Glutamatergic neuron (in vitro differentiated cells): ENCODE measurements at places on chromosomes 7 and 10. TPM values are rescaled to one million over a fixed set of nuclear protein-coding genes. Genes with fewer than 3 reads are reported as not detected.

SLIT1 gene
- total RNA-seq = 11.3 TPM

ENKUR gene
- total RNA-seq = not detected

CDC14C gene
- not detected for total RNA-seq

GRCh38 chr7:28199021-28199510 lies 18.5 kb upstream of the JAZF1 start:
- H3K4me3 ChIP-seq = no peak overlapping the region
- DNase-seq = no peak
- no peak overlapping the region for H3K27ac ChIP-seq
- H3K4me1 ChIP-seq = no peaks in the 10 kb centered on the region
- H3K36me3 ChIP-seq = peaks cover 5% of the 10 kb centered on the region

GRCh38 chr10:61170594-61170993 lies 226.6 kb upstream of the RHOBTB1 start:
- H3K4me3 ChIP-seq = no peak overlapping the region
- H3K27me3 ChIP-seq = no peaks in the 10 kb centered on the region
- H3K27ac ChIP-seq = no peak overlapping the region
- no peak for DNase-seq
- no peaks in the 10 kb centered on the region for H3K36me3 ChIP-seq

GRCh38 chr7:2955269-2955668 lies 88.4 kb downstream of the CARD11 start:
- no peak overlapping the region for H3K4me3 ChIP-seq
- H3K4me1 ChIP-seq = peaks cover 2% of the 10 kb centered on the region
- no peaks in the 10 kb centered on the region for H3K27me3 ChIP-seq
- H3K36me3 ChIP-seq = peaks cover 5% of the 10 kb centered on the region
- no peak overlapping the region for H3K27ac ChIP-seq

- H3K4me3 ChIP-seq = peak within 1 kb of the TSS; percentile 95
- H3K27ac ChIP-seq = peak within 1 kb of the TSS; percentile 97
- H3K27me3 ChIP-seq = peaks cover 11% of the 10 kb centered on the region
- DNase-seq = peak; percentile 69
- H3K36me3 ChIP-seq = no peaks in the 10 kb centered on the region
Observed at GRCh38 chr10:115093286-115093775, at the start of gene ATRNL1. ATRNL1 (plus strand) TSS chr10:115093365; CDS start chr10:115093751, 386 bp downstream.

DNA sequence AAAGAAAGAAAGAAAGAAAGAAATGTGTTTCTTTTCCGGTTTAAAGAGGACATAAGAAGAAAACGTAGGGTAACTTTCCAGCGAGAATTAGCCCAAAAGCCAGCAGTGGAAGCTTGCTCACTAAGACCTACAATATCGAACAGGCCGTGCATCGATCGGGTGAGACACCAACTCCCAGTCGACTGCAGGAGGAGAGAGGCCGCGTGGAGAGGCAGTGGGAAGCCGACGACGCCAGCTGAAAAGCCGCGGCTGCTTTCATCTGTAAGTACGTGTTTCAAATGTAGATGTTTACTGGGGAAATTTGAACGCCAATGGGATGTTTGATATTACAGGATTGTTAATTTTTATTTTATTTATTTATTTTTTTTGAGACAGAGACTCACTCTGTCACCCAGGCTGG lies 28.6 kb upstream of the GIMAP8 start:
- peaks cover 9% of the 10 kb centered on the region for H3K4me1 ChIP-seq
- no peak overlapping the region for H3K4me3 ChIP-seq
- no peaks in the 10 kb centered on the region for H3K36me3 ChIP-seq
- H3K27ac ChIP-seq = no peak overlapping the region

- no peak overlapping the region for H3K4me3 ChIP-seq
- no peak for DNase-seq
- H3K4me1 ChIP-seq = peaks cover 11% of the 10 kb centered on the region
Observed at GRCh38 chr10:86644152-86644793, 10.1 kb upstream of the OPN4 start.

DNA sequence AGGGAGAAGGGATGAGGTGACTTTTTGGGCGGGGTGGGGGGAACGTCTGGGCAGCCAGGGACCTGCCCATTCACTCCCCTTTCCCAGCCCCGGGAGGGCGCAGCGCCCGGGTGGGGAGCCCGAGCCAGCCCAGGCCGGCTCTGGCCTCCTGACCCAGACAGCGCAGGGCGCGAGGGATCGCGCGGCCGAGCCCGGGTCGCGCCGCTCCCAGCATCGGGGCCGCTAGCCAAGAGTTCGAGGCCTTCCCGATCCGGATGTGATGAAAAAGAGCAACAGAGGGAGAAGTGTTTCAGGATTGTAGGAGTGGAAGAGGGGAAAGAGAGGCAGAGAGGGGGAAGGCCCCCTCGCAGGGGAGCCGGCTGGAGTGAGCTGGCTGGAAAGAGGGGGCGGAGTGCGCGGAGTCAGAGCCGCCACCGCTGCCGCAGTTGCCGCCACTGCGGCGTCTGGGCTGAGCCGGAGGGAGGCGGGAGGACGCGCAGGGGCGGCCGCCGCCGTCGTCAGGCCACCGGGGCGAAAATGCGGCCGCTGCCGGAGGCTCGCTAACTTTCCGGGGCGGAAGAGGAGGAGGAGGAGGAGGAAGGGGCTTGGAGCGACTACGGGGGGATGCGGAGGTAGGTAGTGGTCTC lies at the start of gene MDFIC:
TSS of gene MDFIC (plus strand) at position 69 of the 626 bp plus-strand sequence. CDS start 940 bp downstream, outside the sequence.
- H3K4me3 ChIP-seq = peak within 1 kb of the TSS; percentile 91
- no peaks in the 10 kb centered on the region for H3K36me3 ChIP-seq
- H3K27ac ChIP-seq = peak within 1 kb of the TSS; percentile 74
- DNase-seq = peak; percentile 56

GRCh38 chr10:69636626-69637605 lies 6.9 kb downstream of the FAM241B start:
- H3K36me3 ChIP-seq = no peaks in the 10 kb centered on the region
- peaks cover 2% of the 10 kb centered on the region for H3K4me1 ChIP-seq
- DNase-seq = no peak
- H3K27ac ChIP-seq = no peak overlapping the region
- H3K27me3 ChIP-seq = peaks cover 3% of the 10 kb centered on the region
- H3K4me3 ChIP-seq = no peak overlapping the region

GRCh38 chr7:33399528-33400213 lies 270.3 kb downstream of the BBS9 start:
- H3K27me3 ChIP-seq = peaks cover 1% of the 10 kb centered on the region
- no peak overlapping the region for H3K27ac ChIP-seq
- DNase-seq = no peak
- no peak overlapping the region for H3K4me3 ChIP-seq

DNA sequence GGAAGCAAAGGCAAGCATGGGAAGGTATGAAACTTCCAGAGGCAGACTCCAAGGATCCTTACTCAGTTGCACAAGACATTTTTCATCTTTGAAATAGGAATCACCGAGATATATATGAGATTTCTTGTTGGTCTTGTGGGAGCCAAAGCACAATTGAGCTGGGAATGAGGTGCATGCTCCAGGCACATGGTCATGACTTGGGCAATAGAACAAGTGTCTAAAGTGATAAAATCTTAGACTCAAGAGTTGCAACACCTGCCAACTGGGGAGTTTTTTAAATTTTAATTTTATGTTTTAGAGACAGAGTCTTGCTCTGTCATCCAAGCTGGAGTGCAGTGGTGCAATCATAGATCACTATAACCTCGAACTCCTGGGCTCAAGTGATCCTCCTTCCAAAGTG lies 169.5 kb upstream of the ADCY1 start:
- H3K27me3 ChIP-seq = peaks cover 4% of the 10 kb centered on the region

GRCh38 chr7:22854158-22855048 lies 31.8 kb upstream of the TOMM7 start:
- H3K36me3 ChIP-seq = no peaks in the 10 kb centered on the region
- H3K27ac ChIP-seq = peak overlapping the region; percentile 67
- H3K27me3 ChIP-seq = peaks cover 7% of the 10 kb centered on the region
- H3K4me3 ChIP-seq = peak overlapping the region; percentile 86
- peaks cover 21% of the 10 kb centered on the region for H3K4me1 ChIP-seq

- no peak overlapping the region for H3K4me3 ChIP-seq
- no peaks in the 10 kb centered on the region for H3K36me3 ChIP-seq
- no peak overlapping the region for H3K27ac ChIP-seq
Observed at GRCh38 chr10:22677333-22677732, 37.0 kb downstream of the PIP4K2A start.

- no peak overlapping the region for H3K27ac ChIP-seq
- no peak for DNase-seq
- H3K4me3 ChIP-seq = no peak overlapping the region
- H3K36me3 ChIP-seq = no peaks in the 10 kb centered on the region
- no peaks in the 10 kb centered on the region for H3K27me3 ChIP-seq
- H3K4me1 ChIP-seq = no peaks in the 10 kb centered on the region
Observed at GRCh38 chr10:19412531-19412930, 363.9 kb downstream of the MALRD1 start.

DNA sequence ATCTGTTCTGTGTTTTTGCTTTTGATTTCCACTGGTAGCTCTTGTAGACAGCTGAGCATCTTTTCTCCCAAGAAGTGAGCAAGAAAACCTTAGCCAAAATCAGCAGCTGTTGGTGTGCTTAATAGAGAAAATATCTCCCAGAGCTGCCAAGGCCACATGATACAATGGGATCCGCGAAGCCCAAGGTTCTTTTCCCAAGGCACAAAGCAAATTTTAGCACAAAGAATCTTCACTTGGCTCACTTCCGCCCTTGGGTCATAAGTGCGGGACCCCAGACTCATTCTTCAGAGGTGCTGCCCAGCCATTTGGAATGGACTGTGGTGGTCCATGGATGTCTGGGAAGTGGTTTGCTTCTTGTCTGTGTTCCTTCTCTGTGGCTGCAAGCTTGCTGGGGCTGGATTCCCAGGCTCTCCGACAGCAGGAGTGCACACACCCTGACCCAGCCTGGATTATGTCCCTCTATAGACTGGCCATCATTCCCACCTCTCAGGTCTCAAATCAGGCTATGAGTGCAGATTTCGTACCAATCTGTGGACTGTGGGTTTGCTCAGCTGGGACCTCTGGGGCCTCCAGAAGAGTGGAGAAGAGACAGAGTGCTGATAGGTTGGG lies 93.0 kb upstream of the TMEM72 start:
- H3K4me1 ChIP-seq = no peaks in the 10 kb centered on the region
- H3K27me3 ChIP-seq = peaks cover 2% of the 10 kb centered on the region
- no peak for DNase-seq
